ENCODE measurements at places on chromosomes 1 and 21.

GRCh38 chr1:200962631-200963030 is 60.9 kb downstream of the KIF21B start:
- DNase-seq, result no peak

DNA sequence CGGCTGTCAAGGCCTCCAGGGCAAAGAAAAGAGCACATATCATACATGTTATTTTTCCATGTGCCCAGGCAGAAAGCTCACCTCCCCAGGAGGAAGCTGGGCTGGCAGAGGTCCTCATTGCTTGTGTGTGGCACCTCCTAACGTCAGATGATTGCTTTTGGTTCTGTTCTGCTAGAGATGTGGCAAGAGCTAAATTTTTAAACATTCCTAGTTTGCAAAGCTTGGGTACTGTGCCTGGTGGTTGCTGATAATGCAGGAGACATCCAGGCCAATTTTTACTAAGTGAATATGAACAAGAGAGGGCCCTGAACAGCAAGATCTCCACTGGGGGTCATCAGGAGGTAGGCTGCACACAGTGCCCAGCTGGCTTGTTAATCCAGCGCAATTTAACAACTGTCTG is 93.9 kb downstream of the TBX19 start:
- DNase-seq, result no peak

DNA sequence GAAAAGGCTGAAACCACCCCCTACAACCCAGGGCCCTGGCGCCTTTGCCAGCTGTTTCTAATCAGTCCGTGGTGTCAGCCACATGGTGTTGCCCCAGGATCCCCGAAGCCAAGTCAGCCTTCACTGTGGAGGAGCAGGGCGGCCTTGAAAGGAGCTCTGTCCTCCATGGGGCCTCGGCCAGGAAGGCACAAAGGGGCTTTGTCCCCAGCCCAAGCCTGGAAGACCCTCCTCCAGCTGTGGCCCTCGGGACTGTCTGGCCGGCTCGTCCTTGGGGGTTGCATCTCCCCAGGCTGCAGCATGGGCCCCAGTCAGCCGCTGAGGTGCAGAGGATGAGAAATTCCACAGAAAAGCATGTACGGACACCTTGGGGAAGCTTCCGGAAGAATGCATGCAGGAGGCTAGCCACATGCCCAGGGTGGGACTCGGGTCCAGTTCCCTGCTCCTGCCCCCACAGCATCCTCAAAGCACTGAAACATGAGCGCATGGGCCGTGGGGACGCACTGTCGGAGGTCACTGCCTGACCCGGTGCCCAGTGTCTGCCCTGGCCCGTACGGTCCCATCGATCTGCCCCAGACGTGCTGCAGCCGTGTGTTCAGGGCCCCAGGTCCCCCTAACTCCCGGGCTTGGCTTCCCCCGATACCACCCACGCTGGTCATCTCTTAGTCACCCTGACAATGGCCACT is 38.6 kb upstream of the POFUT2 start:
- no peak for DNase-seq

DNA sequence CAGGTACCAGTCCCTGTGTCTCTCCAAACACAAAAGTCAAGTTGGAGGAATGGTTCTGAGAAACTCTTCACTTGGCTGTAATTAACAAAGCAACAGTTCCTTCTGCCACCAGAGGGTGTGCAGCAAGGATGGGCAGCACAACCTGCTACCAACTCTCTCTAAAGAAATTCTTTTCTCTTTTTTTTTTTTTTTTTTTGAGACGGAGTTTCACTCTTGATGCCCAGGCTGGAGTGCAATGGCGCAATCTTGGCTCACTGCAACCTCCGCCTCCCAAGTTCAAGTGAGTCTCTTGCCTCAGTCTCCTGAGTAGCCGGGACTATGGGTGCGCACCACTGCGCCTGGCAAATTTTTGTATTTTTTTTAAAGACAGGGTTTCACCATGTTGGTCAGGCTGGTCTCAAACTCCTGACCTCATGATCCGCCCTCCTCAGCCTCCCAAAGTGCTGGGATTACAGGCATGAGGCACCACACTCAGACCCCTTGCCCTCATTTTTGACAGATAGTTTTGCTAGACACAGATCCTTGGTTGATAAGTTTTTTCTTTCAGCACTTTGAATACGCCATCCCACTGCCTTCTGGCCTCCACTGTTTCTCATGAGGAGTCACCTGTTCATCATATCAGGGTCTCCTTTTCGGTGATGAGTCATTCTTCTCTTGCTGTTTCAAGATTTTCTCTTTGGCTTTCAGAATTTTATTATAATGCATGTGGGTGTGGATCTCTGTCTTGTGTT is 12.1 kb upstream of the DEGS1 start:
- no peak for DNase-seq

DNA sequence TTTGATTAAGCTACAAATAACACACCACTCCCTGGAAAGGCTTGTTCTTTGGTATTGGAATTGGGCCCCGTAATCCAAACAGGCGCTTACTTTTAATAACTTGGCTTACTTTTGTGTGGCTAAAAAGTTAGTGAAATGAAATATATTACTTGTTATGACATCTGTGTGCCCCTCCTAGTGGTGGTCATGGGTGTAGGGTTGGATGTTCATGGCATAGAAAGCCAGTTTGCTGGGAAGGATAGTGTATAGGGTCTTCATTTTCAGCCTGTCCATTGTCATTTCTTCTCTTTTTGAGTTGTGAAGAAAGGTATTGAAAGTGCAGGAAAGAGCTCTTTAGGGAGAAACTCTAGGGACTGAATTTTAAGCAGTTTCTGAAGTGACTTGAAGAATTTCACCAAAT is 5.9 kb downstream of the CDC14A start:
- no peak for DNase-seq

DNA sequence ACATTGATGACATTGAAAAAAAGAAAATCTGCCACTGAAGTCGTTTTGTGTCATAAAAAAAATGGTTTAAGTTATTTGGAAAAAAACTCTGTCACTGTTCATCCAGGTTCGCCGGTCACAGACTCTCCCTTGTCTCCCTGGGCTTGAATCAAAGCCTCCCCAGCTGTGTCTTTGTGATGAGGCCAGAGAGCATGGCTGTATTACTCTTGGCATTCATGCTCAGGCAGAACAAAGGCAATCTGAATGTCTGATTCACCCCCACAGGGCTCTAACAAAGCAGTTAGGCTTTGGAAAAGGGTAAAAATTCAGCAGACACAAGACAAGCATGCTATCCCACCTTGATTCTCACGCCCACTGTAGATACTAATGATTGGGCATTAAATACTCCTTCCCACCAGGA is 304.3 kb upstream of the PLD5 start:
- no peak for DNase-seq

GRCh38 chr1:111604931-111605330 is 14.7 kb upstream of the RAP1A start:
- DNase-seq, result no peak

DNA sequence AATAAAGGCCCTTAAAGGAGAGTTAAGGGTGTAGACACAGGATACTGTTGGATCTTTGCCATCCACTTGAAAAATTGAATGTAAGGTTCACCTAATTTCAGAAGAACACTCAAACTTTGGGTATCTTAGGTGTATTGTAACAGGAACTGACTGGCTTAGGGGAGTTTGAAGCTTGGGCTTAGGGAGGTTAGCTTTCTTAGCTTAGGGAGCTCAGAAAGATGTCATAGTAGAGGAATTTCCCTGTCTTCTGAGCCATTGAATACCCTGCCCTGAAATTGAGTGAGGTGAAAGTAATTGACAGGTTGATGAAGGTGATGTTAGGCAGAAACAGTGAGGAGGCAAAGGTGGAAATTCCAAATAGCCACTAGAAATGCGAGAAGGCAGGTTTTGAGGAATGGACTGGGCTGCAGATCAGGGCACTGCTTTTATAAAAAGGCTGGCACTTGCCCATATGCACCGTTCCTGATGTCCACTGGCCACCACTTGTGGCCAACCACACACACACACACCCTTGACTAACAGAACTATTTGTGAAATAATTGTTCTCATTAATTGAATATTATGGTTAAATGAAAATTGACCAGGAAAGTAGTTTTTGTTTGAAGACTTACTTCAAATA is 16.5 kb downstream of the BACH1 start:
- no peak for DNase-seq

GRCh38 chr21:44791993-44792392 is 9.6 kb downstream of the UBE2G2 start:
- DNase-seq, result no peak

DNA sequence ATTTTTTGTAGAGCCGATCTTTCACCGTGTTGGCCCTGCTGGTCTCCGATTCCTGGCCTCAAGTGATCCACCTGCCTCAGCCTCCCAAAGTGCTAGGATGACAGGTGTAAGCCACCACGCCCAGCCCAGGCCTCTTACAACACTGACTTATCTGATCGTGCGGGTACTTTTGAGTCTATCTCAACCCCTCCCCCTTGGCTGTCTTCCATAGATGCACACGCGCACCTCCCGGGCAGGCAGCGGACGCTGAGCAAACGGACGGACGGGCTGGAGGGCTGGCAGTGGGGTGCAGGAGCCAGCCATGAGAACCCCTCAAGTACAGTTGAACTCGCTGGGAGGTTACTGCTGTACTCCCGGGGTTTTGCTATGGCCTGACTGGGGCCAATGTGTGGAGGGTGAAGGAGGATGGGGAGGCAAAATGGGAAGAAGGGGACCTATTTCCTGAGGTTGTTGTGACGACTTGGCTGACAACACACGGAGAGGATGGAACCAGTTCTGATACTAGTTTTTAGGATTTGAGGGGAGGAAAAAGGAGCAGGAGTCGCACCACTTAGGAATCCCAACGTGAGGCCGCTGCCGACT is 959 bp downstream of the CD58 start:
- no peak for DNase-seq

DNA sequence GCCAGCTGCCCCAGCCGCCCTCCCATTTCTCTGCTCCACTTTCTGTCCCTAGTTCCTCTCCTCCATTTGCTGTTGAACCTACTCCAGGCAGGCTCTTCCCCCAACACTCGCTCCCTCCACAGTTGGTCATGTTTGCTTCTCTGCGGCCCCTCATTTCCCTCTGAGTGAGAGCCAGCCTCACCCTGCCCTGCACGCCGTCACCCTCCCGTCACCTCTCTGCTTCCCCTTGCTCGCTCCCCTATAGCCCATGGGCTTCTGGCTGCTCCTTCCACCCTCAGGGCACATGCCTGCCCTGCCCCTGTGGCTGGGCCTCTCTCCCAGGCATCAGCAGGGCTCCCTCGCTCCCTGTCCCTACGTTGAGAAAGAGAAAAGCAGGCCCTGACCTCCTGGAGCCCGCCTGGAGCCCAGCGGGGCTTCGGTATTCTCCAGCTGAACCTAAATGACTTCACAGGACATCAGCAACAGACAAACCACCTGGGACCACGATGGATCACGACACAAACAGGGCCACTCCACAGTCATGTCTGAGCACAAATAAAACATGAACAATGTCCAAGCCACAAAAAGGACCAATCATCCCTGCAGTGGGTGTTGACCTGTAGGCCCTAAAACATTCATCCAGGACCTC is 13.3 kb upstream of the THEMIS2 start:
- no peak for DNase-seq

- DNase-seq, result no peak
Observed at GRCh38 chr1:26287033-26287711, 7.3 kb downstream of the SH3BGRL3 start.

DNA sequence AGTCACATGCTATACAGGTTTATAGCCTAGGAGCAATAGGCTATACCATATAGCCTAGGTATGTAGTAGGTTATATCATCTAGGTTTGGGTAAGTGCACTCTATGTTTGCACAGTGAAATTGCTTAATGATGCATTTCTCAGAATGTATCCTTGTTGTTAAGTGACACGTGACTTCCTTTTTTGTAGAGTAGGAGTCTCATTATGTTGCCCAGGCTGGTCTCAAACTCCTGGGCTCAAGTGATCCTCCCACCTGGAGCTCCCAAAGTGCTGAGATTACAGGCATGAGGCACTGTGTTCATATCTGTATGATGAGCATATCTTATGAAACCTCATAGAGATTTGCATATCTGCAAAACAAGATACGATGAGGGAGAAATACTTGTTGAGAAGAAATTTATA is 13.8 kb upstream of the ABCB10 start:
- no peak for DNase-seq

GRCh38 chr1:33320619-33321165 is at the start of gene A3GALT2:
Gene A3GALT2 (minus strand): TSS chr1:33321098. CDS start chr1:33321098, 0 bp downstream.
- DNase-seq, result no peak

DNA sequence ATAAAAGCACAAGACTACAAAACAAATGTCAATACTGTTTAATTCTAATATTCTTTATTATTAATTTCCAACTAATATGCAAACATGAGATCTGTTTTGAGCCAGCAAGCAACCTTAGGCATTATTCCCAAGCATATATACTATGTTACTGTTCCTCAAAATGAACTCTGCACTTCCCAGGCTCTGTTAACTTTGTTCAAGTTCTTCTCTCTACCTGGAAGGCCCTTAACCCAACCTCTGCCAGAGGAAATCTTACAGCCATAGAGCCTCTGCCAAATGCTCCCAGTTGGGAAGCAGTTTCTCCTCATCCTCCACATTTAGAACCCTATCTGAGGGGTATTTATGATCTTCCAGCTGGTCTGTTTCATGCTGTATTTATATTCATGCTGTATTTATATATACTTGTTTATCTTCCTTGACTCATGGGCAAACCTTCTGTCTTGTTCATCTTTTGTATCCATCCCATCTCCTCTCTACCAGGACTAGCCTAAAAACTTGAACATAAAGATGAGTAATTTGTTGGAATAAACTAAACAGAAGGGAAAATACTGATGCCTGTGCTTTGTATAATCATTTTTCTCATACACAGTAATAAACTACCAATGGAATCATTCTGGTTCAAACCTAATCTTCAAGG is 5.3 kb downstream of the IVNS1ABP start:
- no peak for DNase-seq

- DNase-seq, result no peak
Observed at GRCh38 chr1:212618466-212619210, 10.1 kb downstream of the ATF3 start.

DNA sequence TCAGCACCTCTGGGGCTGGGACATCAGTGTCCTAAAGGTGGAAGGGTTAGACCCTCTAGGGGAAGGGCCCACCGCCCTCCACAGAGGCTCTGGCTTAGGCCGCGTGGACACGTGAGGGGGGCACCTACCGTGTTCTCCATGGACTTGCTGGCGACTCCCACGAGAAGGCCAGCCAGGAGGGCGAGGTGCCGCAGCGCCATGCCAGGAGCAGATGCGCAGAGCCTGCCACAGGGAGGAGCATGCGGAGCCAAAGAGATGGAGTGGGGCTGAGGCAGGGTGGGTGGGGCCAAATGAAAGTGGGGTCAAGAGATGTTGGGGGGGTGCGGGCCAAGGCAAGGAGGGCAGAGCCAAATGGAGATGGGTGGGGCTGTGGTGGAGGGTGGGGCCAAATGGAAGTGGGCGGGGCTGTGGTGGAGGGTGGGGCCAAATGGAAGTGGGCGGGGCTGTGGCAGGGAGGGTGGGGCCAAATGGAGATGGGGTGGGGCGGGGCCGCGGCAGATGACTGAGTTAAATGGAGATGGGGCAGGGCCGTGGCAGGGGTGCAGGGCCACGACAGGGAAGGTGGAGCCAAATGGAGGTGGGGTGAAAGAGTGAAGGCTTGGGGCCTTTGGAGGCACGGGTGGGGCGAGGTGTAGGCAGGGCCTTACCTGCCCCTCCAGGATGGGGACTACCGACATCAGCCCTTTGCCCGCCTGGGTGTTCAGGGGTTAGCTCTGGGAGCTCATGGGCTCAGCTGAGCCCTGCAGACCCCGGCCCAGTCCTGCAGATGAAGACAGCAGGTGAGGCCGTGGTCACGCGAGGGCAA is 17.4 kb upstream of the RNF223 start:
- no peak for DNase-seq

GRCh38 chr1:201775380-201775779 is 53.6 kb upstream of the IPO9 start:
- no peak for DNase-seq

All from hindlimb muscle (tissue), 1 donor.